Umbilical cord (tissue), 2 donors: ENCODE measurements at places on chromosomes 2 and 18. TPM values are rescaled to one million over a fixed set of nuclear protein-coding genes. Genes with fewer than 3 reads are reported as not detected.

- DNase-seq: no peak
Measured at GRCh38 chr2:118752762-118753429, 94.6 kb downstream of the EN1 start.

- peak; percentile 47 for DNase-seq
Measured at GRCh38 chr18:24413148-24413547, 13.3 kb upstream of the IMPACT start.

GRCh38 chr18:3703732-3704176, 253.8 kb downstream of the TGIF1 start:
- DNase-seq: peak; percentile 96

The NRBP1 gene
- 89.3 TPM for total RNA-seq

The FOXD4L1 gene
- 0.96 TPM for total RNA-seq

- DNase-seq: peak; percentile 83
Measured at GRCh38 chr2:72150157-72150860, 2.6 kb upstream of the CYP26B1 start.

- peak; percentile 42 for DNase-seq
Measured at GRCh38 chr2:88903749-88904353, 212.4 kb downstream of the RPIA start.

The PTPN4 gene
- 47.2 TPM for total RNA-seq

GRCh38 chr2:208118918-208119317, 5.4 kb downstream of the CRYGD start:
- DNase-seq: no peak

DNA sequence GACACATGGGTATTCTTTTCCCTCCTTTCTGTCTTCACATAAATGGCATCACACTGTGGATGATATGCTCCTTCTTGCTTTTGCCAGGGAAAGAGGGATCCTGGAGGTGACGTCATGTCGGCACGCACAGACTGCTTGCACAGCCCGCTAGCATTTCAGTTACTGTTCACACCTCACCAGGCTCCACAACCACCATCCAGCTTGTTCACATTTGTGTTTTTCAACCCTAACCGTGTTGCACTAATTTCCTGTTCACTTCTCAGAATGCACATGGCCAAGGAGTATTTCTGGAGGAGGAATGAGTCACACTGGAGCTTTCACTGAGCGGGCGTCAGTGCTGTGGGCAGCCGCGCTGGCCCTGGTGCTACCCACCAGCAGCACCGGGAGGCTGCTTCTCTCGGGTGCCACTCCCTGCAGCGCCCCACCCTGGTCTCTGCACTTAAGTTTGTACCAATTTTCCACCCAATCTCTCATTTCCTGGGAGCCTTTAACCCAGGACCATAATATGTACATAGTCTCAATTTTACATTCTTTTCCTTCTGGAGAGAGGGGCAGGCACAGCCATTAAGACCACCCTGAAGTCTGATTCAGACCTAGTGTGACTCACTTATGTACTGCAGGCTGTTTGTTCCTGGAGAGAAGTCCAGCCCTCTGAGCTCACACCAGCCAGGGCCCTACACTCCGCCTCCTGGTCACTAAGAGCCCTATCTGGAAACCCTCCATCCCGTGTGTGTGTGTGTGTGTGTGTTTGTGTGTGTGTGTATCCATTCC, 65.1 kb downstream of the MBP start:
- DNase-seq: peak; percentile 83

The SLC66A2 gene
- 13.5 TPM for total RNA-seq

DNA sequence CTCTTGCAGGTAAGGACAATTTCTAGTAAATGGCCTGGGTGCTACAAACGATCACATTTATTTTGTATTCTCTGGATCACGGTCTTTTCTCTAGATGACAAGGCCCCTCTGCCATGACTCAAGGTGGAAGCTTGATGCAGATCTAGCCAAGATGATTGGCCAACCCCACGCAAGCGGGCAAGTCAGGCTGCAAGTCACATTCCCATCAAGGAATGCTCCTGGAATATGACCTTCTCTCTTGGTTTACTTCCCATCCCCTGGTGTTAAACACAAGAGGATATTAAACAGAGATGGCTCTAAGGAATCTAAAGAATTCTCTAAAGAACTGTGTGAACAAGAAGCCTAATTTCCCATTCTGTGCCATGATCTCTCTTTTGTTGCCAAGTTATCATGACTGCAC, 97.3 kb upstream of the SERPINE2 start:
- no peak for DNase-seq

DNA sequence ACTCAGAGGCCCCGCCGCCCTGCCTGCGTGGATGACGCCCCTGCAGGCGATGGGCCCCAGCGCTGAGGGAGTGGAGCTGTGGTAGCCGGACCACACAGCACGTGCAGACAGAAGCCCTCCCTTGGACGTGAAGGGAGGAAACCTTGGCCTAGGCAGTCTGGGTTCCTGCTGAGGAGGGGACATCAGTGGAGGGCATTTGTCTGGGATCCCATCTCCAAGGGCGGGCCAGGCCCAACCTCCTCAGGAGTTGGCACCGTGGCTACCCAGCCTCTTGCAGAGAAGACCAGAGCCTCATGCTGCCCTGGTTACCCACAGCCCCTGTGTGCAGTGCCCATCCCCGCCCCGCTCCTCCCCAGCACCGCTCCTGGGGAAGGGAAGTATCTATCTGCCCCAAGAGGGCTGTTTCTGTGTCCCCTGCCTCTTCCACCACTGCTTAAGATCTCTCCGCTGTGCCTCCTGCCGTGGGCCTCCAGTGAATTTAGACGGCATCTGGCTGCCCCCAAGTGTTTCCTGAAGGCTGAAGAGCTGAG, 241.8 kb downstream of the KLHL29 start:
- no peak for DNase-seq

The CD207 gene
- total RNA-seq: 0.96 TPM

DNA sequence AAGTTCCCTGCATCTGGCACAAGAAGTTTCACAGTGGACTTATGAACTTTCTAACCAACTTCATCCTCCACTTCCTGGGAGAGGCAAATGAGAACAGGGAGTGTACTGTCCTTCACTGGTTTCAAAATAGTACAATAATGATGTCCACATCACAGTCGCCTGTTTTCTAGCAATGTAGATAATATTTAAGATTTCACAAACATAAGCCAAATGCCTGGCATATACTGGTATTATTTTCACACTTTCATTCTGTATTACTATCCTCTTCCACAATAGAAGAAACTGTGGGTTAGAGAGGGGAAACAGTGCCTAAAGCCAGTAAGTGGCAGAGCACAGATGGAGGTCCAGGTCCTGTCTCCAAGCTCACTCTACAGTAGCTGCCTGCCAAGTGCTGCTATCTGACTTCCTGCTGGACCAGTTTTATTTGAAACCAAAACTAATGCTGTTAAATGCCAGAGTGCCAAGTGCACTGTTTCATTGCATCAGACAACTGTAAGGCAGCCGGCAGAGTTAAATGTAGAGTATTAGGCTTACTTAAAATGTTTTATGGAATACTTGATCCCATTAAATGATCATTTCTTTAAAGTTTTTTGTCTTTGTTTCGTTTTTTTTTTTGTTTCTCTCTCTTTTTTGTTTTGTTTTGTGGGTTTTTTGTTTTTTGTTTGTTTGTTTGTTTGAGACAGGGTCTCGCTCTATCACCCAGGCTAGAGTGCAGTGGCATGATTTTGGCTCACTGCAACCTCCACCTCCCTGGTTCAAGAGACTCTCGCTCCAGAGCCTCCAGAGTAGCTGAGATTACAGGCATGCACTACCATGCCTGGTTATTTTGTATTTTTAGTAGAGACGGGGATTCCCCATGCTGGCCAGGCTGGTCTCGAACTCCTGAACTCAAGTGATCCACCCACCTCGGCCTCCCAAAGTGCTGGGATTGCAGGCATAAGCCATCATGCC, 15.1 kb downstream of the COBLL1 start:
- peak; percentile 75 for DNase-seq

The ANO7 gene
- total RNA-seq: 6.5 TPM

DNA sequence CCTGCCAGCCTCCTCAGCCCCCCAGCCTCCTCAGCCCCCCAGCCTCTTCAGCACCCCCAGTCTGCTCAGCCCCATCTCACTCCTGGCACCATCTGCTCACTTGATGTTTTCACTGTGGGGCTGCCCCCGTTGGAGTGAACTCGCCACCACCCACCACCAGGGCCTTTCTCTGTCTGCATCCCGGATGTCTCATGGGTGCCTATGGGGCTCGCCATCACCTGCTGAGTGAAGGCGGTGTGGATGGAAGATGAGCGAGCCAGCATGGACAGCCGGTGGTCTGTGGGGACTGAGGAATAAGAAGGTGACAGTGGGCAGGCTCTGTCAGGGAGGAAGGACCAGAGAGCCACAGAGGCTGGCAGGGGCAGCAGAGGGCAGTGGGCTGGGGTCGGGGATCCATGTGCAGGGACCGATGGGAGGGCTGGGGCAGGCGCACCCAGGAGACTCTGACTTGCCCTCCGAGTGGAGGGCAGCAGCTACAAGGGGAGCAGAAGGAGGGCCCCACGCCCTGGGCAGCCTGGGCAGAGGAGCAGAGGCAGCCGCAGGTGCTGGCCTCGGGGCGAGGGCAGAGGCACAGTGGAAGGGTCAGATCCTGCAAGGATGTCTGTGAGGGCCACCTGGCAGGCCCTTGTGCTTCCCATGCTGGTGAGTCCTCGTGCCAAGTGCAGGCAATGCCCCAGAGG, 74.7 kb upstream of the ODC1 start:
- no peak for DNase-seq

DNA sequence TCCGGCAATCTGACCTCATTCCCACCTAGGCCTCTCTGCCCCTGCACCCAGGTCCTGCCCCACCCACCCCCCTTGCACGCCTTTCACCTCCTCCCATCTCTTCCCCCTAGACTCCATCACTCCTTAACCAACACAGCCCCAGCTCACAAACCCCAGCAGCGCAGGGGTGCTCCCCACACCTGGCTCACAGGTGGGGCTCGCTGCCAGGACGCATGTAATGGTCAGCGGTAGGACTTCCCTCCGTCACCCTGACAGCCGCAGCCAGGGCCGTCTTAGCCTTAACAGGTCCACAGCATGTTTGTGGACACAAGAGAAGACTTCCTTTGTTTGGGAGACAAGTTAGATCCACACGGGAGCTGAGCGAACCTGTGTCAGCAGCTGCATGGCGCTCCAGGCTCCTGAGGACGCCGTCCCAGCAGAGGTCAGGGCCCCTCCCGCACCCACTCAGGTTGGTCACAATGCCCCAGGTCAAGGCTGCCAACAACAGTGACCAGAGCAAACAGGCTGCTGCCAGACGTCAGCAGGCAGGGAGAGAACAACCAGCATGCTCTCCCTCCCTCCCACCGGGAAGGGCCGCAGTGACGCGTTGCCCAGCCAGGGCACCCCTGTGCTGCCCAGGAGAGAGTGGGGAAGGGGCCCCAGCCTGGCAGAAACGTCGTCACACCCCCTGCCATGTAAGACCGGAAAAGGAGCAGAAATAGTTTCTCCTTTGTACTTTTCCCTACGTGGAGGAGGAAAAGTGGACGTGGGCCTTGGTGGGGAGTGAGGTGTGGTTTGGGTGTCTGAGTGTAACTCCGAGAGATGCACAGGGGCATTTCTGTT, 68.0 kb downstream of the PXDN start:
- no peak for DNase-seq

- no peak for DNase-seq
Measured at GRCh38 chr2:137420744-137421143, 543.5 kb upstream of the HNMT start.

The PARD3B gene
- 27.7 TPM for total RNA-seq

DNA sequence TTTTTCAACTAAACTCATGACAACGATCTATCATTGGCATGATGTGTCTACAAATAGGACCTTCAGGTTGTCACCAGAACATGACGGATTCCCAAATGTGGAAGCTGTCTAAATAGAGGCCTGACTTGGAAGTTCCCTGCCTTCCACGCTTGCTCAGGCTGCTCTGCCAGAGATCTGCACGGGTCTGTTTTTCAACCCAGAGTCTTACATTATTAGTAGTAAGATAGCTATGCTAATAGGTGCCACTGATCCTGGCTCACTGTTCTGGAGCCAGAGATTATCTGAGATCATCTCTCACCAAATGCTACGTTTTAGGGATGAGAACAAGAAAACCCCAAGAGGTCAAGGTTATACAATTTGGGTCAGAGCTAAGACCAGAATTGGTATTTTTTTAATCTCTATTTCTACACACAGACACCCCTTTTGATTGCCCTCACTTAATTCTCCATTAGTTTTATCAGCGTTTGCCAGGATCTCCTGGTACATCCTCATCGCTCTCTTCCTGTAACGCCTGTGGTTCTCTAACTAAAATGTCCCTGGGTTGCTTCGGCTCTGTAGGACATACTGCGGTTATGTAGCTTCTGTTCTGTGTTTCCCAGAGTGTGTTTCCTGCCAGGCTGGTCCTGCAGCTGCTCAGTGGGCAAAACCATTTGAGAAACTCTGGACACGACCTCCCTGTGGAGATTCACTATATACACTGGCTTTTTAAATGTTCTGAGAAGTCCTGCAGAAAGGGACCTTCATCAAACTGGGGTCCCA, 5.7 kb downstream of the CDC42EP3 start:
- peak; percentile 54 for DNase-seq
